Nephron progenitor cell (in vitro differentiated cells): ENCODE measurements at places on chromosomes 11 and 22.

DNA sequence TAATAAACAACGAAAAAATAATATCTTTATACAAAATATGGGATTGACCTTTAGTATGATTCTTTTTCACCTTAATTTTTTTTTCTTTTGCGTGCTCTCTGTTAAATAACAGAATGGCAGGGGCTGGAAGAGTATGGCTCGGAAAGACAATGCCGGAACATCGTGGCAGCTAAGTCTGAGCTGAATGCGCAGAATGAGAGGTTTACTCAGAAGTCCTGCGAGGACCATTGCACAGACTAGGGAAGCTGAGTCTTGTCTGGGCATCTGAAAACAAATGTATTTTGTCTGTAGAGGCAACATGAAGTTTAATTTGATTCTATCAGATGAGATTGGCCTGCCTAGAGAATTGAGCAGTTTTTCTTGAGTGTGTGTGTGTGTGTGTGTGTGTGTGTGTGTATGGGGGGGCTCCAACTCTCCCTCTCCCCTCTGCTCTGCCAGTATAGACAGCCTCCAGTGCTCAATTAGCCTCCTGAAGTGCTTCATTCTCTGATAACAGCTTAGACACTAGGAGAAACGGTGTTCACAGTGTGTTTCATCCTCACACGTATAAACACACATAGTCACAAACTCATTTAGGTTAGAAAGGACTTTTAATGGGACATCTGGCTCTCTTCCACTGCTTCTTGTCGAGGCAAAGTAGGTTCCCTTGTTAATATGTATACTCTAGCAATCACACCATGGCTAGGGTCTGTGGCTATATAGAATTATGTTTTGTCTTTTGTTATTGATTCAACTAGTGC, 244.3 kb upstream of the SORL1-AS1 start:
- no peak for DNase-seq

DNA sequence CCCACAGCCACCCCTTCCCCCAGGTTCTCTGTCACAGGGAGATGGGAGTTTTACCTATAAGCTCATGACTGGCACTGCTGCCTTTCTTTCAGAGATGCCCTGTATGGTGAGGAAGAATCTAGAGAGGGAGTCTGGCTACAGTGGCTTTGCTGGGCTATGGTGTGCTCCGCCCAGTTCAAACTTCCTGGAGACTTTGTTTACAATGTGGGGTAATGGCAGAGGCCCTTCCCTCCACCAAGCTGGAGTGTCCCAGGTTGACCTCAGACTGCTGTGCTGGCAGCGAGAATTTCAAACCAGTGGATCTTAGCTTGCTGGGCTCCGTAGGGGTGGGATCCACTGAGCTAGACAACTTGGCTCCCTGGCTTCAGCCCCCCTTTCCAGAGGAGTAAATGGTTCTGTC, 143.5 kb downstream of the MSANTD4 start:
- DNase-seq, result no peak

GRCh38 chr11:118184784-118185579, 8.5 kb upstream of the SCN2B start:
- DNase-seq, result no peak

- no peak for DNase-seq
Observed at GRCh38 chr11:129277198-129277843, 85.2 kb upstream of the ARHGAP32 start.

GRCh38 chr22:19987394-19988306, 29.0 kb downstream of the ARVCF start:
- no peak for DNase-seq

DNA sequence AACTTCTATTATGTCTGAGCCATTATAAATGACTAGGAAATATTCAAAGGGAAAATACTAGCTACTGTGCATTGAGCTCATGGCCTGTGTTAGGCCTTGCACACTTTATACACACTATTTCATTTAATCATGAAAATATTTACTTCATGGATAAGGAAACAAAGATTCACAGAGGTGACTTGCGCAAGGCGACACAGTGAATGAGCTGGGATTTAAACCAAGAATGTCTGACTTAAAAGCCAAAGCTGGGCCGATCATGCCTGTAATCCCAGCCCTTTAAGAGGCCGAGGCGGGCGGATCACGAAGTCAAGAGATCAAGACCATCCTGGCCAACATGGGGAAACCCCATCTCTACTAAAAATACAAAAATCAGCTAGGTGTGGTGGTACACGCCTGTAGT, 231.5 kb downstream of the MIAT start:
- DNase-seq, result no peak

- peak; percentile 95 for DNase-seq
Observed at GRCh38 chr22:38114484-38115398, 4.3 kb upstream of the BAIAP2L2 start.

- no peak for DNase-seq
Observed at GRCh38 chr11:16923987-16924386, 90.2 kb downstream of the PLEKHA7 start.

DNA sequence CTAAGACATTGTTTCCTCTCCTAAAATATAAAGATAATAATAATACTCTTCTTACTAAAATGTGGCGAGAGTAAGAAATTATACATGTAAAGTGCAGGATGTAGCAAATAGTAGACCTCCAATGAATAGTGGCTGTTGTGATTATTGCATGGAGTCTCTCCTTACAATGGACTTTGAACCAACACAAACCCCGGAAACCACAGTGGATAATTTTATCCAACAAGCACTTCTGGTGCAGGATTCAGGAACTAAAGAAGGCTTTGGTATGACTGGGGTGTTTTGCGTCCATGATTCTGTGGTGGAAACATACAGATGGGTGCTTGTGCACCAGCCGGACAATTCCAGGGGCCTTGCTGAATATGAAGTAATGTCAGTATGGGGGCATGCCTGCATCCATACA, 146.4 kb upstream of the UBASH3B start:
- DNase-seq, result no peak

- no peak for DNase-seq
Observed at GRCh38 chr22:32112380-32112779, 46.7 kb downstream of the C22orf42 start.

DNA sequence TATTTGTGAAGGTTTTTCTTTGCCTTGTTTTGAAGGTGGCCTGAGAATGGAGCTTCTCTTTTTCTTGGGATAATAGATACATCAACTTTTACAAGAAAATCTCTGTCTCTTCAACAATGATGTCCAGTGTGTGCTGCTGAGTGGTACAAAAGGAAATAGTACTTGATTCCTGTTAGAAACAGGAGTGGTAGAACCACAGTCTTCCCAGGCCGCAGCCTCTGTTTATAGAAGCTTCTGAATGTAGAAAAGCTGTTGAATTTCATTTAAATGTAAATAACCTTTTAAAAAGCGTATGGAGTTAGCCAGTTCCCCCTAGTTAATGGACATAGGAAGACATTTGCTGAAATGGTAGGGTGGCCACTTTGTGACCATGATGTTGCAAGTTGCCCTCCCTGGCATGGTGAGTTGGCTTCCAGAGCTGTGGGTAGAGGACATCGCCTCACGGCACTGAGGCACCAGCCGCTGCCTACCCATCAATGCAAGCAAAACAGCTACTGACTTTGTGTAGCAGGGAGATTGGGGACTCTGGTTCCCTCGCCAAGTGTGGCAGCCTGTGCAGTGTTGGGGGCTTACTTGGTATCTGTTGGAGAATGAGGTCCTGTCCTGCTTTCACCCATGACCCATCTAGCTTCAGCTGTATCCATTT, 31.6 kb downstream of the C11orf91 start:
- DNase-seq, result no peak

- DNase-seq, result no peak
Observed at GRCh38 chr11:47060807-47061206, 115.9 kb downstream of the ARFGAP2 start.

- no peak for DNase-seq
Observed at GRCh38 chr11:20192151-20192550, 31.9 kb upstream of the DBX1 start.

- no peak for DNase-seq
Observed at GRCh38 chr11:34316347-34317035, 41.3 kb downstream of the ABTB2 start.

DNA sequence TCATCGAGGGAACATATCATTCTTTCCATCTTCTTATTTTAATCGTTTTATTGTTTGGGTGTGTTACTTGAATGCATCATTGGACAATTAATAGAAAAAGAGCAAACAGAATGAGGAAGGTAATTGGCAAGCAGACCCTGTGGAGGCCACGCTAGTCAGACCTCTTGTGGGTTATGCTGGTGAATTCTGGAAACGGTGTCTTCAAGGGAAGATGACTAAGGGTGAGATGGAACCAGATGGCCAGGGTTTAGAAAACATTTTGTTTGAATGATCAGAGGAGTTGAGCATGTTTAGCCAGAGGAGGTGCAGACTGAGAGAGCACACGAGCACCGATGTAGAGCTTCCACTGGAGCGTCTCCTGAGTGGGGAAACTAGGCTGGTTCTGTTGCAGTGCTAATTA, 8.5 kb downstream of the ST14 start:
- no peak for DNase-seq

- no peak for DNase-seq
Observed at GRCh38 chr22:44894321-44894720, 115.5 kb downstream of the PHF21B start.

- no peak for DNase-seq
Observed at GRCh38 chr22:20656902-20657836, 116.7 kb upstream of the SERPIND1 start.

DNA sequence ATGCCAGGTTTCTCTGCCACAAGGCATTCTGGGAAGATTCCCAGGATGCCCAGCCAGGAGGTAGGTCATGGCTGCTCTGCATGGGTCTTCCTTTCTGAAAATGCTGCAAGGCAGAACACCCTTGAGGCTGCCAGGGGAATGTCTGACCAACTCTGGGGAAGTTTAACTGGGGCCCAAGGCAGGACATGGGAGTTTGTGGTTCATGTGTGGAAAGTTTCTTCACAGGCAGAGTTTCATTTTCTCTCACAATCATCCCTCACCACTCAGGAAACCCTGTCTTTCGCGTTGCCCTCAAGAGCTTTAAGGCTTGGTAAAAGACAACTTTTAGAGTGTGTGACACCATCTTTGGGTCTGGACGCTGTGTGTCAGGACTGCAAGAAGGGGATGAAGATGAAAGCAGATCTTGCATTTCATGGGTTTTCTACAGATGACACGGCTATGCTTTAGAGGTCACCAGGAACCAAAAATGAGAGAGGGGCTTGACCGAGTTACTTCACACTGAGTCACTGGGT, 133.5 kb downstream of the CD44 start:
- no peak for DNase-seq

DNA sequence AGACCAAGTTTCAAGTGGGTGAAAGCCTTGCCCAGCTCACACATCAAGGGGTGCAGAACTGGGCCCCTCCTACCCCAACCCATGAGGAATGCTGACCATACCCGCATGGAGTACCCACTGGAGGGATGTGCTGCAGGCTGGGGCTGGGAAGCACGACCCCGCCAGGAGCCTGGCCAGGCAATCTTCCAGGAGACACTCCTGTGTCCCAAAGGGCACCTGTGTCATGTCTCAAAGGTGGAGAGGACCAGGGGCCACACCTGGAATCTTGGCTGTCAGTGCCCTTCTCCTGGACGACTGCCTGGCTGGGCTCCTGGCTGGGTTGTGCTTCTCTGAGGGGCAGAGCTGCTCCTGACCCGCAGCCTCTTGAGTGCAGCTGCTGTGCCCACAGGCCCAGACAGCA, 6.7 kb downstream of the ARAP1 start:
- DNase-seq, result no peak

GRCh38 chr22:49628391-49629260, 199.0 kb downstream of the BRD1 start:
- peak; percentile 73 for DNase-seq

DNA sequence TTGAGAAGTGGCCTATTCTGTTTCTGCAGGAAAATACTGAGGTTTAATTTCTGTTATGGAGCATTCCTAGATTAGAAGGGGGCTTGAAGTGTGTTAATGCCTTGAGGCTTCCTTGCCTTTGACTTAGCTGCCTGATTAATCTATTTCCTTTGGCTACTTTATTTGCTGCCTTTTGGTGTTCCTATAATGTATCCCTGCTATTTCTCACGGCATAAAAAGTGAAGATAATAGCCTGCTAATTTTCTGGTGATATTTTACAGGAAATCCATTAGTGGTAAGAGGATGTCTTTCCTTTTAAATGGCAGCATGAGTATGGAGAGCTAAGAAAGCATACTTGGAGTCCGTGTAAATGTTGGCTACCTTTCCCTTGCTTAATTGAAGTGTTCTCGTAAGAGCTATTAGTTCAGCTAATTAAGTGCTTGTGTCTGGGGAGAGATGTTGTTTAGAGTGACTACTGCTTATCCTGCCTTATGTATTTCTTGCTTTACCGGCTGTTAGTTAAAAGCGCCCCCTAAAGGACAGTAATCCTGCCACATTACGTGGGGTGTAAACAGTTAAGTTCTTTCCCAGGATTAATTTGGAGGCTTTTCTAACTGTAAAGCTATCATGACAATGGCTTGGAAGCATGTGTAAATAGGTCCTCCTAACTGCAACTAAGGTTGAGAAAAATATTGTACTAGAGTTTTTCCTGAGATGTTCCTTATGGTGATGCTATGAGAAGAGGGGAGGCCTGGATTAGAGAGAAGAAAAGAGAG, 45.6 kb downstream of the ZNF280B start:
- no peak for DNase-seq

DNA sequence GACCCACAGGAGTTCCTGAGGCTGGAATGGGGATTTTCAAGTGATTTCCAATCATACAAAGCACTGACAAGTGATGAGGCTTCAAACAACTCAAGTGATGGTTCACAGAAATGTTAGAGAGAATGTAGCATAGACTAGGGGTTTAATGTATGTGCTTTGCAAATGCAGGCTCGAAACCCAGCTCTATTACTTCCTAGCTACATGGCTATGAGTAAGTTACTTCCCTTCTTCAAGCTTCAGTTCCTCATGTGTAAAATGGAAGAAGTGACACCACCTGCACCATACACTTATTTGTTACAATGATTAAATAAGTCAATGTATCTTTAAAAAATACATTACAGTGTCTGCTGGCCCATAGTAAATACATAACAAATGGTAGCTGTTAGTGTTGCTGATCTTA, 139.8 kb downstream of the CCDC81 start:
- DNase-seq, result no peak

DNA sequence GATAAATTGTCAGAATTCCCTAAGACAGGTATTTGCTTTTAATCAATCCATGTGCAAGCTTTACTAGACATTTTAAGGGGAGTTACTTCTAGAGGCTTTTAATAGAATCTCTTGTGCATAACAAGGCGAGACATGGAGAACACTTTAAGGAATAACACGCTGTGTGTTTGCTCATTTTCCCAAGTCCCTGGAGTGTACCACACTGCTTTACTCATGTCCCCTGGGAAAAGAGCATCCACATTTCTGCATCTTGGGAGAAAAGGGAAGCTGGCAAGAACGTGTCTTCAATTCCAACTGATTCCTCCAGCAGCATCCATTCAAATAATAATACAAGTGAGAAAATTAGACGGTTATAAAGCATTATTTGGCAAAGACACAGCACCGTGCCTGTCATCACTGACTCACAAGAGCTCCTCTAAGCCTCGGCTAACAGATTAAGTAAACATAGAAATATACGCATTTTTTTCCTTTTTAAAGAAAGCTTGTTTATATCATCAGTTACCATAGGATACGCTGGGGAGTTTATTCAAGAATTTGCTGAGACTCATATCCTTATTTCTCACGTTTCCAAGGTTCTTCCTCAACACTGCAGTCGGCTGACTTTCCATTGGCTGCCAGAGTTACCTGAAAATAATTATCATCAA, 121.5 kb downstream of the CD44 start:
- no peak for DNase-seq
